ENCODE measurements at places on chromosomes 11 and 22.

GRCh38 chr11:73384872-73385689 is 8.9 kb downstream of the RELT start:
- DNase-seq = peak; percentile 12

GRCh38 chr11:64316672-64317324 is 561 bp downstream of the TRMT112 start:
- peak; percentile 55 for DNase-seq

DNA sequence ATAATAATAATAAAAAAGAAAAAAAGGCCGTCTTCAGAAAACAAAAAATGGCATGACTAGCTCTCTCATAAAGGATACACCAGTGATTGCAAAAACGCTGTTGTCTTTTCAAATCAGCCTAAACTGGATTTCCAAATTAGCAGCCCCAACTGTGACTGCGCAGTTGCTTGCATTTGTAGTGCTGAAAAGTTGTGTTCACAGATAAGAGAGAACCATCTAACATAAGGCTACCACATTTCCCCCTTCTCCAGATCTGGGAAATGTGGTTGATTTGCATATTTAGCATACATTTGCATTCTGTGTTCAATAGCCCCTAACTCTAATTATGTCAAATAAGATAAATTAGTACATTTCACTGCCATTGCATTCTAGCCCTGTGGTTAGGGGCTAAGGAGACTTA is 650.7 kb downstream of the OPCML start:
- DNase-seq = no peak

DNA sequence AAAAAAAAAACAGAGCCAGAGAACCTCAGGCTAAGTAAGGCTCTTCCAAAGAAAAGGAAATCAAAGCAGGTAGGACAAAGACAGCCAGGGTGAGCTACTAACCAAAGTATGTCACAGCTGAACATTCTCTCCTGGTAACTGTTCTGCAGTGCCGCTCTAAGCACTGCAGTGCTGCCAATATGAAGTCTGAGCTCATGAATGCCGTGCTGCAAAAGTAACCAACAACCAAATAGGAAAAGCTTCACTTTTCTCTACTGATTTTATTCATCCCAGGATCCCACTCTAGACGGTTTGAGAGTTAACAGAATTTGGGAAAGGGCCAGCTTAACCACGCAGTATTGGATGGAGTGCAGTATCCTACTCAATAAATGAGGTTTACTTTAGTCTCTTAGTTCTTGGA is 3.5 kb downstream of the SIK3 start:
- DNase-seq = no peak

GRCh38 chr11:2672553-2673249 is 27.1 kb downstream of the KCNQ1OT1 start:
- DNase-seq = no peak

DNA sequence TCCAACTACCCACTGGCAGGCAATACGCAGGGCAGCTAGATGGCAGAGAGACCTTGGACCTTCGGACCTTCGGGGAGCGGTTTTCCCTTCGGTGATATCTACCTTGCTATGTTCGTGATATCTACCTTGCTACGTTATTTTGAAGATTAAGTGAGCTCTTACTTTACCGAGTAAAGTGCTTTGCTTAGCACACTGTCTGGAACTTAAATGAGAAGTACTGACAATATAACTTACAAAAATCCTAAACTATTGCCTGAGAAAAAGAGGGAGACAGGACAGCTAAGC is 1.0 kb upstream of the PRDM10 start:
- DNase-seq = no peak

DNA sequence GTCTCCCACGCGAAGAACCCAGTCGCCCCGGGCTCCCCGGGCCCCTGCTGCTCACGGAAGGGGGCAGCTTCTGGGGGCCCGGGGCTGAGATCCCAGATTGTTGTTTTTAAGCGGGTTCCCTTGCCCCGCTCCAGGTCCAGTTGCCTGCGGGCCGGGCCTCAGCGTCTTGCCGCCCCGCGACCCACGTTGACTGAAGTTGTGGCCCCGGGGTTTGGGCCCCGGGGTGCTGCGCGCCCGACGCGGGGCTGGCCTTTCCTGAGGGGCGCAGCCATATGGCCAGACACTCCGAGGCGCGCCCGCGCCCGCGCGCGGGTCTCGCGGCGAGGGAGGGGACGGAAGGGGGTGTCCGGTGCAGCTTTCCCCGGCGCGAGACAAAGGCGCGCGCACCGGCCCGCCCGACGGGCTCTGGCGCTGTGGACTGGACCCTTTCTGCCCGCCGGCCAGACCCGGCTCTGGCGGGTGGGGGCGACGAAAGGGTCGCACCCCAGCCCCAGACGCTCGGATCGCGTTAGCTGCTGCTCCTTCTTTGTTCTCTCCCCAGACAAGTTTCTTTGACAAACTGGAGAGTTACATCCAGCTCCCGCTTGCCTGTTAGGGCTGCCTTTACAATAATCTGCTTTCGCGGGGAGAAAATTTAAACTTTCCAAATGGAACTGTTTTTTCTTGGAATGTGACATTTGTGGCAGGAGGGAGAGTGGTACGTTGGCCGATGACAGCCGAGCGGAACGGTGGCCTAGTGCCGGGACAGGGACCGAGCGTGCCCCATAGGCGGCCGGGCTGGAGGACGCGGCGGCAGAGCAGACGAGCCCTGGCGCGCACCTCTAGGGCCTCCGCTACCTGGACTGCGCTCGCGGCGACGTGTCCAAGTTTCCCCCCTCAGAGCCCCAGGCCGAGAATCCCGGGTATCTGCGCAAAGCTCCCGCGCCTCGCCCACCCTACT is 716 bp downstream of the AMOTL1 start:
- DNase-seq = peak; percentile 39

- DNase-seq = no peak
Observed at GRCh38 chr11:101718402-101718801, 134.6 kb upstream of the TRPC6 start.

DNA sequence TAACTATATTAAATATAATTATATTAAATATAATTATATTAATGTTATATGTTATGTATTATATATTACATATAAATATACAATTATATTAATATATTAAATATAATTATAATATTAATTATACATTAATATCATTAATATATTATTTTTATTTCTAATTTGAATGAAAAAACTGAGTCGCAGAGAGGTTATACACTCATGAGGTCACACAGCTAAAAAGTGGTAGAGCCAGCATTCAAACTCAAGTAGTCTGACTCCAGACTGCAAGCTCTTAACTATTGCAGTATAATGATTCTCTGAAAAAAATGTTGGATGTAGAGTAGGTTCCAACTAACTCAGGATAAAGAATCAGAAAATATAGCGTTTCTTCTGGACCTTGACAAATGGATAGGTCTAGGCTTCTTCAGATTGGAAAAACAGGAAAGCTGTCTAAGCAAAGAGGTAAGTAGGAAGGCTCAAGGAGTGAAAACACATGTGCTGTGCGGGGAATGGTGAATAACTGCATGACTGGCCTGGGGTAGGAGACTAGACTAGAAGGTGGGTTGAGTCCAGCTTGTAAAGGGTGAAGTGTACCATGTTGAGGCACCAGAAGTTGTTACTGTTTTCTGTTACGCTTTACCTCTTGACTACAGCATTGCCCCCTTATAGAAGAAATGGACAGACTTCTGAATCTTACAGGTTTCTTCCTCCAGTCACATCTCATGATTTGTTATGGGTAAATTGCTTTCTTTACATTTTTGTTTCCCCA is 80.3 kb downstream of the TRIM44 start:
- no peak for DNase-seq

GRCh38 chr11:46338988-46339666 is 8.1 kb upstream of the DGKZ start:
- no peak for DNase-seq

GRCh38 chr11:19642185-19643158 is 70.2 kb upstream of the NAV2 start:
- DNase-seq = peak; percentile 12

DNA sequence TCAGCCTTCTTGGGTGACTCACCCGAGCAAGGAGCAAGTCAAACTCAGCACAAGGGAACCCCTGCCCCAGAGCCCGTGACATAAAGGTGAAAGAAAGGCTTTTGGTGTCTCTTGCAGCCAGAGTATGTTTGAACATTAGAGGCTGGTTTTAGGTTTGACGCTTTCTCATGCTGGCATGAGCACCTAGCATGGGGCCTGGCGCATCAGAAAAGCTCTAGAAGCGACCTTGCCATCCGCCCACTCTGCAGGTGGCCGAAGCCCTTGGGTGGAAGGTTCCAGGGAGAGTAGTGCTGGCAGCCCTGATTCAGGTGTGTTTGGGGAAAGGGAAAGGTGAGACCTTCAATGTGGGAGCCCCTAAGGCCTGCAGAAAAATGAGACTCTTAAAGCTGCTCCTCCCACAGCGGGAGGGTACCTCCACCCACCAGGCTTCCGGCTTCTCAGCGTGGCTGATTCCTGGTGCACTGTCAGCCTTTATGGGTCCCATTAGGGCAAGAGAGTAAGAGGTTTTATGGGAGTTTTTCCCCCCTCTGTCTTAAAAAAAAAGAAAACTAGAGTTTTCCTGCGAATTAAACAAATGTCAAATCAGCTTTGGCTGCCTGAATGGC is 88.4 kb downstream of the GRIK4 start:
- DNase-seq = no peak

DNA sequence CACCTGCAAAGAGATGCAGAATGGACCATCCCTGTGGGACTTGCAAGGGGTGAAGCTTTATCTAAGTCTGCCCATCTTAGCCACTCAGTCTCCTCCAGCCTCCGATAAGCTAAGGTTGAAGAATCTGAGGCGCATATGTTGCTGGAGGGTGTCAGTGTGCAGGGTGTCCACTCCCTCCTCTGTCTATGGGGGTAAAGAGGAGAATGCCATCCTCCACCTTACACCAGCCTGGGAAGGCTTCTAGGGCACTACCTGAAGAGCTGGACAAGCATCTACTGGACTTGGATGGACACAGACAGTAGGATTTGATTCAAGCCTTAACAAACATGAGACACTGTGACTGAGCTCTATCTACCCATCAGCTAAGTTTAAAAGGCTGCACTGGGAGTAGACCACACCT is 46.5 kb downstream of the TMEM123 start:
- DNase-seq = no peak

Data from NCI-H82 (cell line).